ENCODE measurements at places on chromosomes 12 and 14.

DNA sequence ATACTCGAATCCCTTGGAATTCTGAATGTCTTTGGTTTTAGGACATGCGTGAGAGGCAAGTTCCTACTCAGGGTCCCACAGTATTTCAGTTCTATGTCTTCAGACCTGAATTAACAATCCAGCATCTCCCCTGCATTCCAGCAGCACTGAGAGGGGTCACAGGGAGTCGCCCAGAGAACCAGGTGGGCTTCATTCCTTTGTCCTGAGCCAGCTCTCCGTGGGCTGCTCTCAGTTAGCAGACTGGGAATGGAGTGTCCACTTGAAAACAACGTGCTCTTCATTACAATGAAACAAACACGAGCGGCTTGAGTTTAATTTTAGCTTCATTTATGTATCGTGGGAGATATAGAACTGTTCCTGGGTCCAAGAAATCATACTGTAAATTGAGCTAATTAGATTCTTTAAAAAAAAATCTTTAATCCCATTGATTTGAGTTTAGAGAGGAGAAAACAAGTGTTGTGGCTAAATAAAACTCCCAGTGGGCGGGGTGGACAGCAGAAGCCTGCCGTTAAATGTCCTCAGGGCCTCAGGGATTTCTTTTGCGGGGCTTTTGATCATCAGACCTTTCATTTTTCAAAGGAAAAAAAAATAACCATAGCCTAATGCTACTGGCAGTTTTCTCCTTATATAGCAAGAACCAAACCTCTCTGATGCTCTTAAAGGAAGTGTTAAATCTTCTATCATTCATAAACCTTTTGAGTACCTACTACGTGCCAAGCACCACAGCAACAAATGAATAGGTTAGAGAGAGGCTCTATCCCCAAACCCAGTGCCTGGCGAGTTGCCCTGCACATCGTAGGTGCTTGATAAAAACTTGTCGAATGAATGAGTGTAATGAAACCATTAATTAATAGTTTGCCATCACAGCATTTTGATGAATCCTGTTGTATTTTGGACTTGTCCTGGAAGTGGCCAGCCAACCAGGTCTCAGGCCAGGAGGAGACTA lies 140.4 kb downstream of the CHST11 start:
- no peak for DNase-seq

- no peak for DNase-seq
These were observed 58.6 kb downstream of the ANKRD9 start for GRCh38 chr14:102451064-102451352.

DNA sequence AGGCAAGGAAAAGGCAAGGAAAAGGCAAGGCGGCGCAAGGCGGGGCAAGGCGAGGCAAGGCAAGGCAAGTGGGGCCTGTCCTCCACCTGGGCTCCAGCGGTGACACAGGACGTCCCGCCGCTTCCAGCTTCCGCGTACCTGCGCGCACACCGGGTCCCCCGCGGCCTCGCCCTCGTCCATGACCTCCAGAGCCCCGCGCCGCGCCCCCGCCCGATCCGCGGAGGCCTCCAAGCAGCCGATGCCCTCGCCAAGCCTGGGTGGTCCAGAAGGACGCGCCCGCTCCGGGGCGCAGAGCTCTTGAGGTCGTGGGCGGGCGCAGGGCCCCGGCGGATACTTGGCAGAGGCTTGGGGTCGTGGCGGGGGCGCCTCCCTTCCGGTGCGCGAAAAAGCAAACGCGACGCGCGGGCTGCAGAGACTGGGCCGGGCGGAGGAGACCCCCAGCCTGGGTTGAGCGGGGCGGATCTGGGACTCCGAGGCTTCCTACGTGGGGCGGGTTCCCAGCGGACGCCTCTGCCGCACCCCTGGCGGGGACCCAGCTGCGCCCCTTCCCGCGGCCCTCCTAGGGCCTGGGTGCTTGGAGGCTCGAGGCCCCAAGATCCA lies 60.8 kb upstream of the EIF5 start:
- DNase-seq, result no peak

- DNase-seq, result no peak
These were observed 33.5 kb downstream of the KIF26A start for GRCh38 chr14:104171895-104172294.

GRCh38 chr12:50614167-50614759 lies 109.5 kb downstream of the DIP2B start:
- DNase-seq, result no peak

DNA sequence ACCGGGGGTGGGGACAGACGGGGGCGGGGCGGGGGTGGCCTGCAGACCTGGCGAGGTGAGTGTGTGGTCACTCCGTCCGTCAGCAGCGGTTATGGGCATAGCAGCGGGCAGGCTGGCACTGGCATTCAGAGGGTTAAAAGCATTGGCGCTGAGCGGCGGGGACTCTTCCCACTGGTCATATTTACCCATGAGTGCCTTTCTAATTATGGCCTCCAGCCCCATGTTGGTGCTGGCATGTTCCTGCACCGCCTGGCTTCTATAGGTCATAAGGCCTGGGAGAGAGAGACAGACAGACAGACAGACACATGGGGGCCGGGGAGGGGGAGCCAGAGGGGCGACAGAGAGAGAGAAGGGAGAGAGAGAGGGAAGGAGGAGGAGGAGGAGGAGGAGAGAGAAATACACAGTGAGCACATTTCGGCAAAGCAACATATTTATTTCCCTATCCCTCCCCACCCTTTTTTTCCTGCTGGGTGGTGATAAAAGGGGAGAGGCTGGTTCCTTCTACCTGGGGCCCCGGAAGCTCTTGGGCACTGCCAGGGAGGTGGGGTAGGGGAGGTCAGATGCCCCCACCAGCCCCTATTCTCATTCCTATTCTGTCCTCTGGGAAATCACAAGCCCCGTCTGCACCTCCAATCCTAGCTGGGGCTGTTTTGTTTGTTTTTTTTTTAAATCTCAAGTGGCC lies 32.6 kb downstream of the RFLNA start:
- DNase-seq, result no peak

- peak; percentile 84 for DNase-seq
These were observed 125.7 kb downstream of the TSPAN9 start for GRCh38 chr12:3202734-3203446.

DNA sequence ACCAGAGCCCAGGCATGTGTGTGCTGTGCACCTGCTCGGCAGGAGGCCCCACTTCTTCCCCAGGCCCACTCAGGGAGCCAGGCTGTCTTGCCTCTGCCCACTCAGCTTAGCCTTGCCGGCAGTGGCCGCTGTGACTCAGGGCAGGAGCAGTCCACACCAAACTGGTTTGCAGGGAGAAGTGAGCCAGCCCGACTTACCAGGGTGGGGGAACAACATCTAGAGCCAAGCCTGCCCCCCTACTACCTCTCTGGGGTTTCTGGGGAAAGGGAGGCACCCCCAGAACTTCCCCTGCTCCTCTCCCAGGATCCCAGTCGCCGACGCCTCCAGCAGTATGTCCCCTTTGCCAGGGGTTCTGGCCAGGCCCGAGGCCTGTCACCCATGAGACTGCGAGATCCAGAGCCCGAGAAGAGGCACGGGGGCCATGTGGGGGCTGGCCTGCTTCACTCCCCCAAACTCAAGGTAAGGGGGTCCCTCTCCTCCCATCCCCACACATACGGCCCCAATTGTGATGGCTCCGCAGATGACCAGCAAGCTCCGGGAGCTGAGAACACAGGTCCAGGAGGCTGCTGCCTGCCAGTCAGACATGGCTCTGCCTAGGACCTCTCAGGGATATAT lies 3.0 kb downstream of the PLEKHG6 start:
- no peak for DNase-seq

GRCh38 chr12:98453492-98453891 lies 61.9 kb upstream of the TMPO start:
- no peak for DNase-seq

DNA sequence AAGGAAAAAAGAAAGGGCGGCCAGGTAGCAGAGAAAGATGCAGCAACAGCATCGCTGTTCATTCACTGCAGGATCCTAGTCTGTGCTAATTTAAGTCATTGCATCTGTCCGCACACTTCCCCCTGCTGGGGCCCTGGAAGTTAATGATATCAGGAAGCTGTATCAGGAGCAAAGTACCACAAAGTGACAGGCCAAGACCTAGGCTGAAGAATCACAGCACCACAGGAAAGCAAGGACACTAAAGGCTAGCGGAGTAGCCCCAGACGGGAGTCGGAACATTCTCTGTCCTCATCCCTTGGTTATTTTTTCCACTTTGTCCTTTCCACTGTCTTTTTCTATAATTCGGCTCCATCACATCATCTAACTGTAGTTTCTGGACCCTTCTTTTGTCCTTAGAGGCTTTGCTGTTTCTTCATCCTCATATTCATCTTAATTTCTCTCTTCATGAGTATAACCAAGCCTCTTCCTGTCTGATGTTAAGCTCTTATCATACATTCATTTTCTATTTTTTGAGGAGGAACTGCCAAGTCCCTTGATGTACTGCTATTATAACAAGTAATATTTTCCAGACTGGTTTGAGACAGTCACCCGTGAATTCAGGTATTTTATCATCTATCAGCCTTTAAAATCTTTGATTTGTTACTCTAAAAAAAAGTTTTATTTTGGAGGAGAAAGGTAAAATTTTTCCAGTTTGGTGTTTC lies 28.3 kb downstream of the DUSP16 start:
- no peak for DNase-seq

- DNase-seq, result no peak
These were observed 309.4 kb downstream of the MDGA2 start for GRCh38 chr14:47366006-47366405.

DNA sequence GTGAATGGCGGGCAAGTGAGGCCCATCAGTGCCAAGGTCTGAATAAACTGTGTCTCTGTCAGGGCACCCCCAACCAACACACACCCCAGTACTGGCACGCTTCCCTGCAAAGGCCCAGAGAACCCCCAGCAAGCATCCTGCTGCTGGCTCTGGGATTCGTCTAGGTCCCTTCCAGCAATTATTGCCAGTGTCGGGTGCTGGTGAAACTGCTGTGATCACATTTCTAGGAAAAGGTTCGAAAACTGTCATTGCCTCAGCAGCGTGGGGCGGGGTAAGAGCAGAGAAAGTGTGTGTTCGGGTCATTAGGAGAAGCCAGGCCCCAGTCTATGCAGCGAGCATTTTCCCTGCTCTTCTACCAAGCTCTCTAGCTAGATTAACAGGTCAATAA lies 2.5 kb downstream of the FAM222A start:
- DNase-seq, result no peak

GRCh38 chr14:95355422-95355821 lies 35.7 kb upstream of the CLMN start:
- no peak for DNase-seq

GRCh38 chr14:89574420-89574819 lies 157.4 kb upstream of the FOXN3 start:
- no peak for DNase-seq

- no peak for DNase-seq
These were observed 146.8 kb downstream of the TTLL5 start for GRCh38 chr14:75807667-75808360.

DNA sequence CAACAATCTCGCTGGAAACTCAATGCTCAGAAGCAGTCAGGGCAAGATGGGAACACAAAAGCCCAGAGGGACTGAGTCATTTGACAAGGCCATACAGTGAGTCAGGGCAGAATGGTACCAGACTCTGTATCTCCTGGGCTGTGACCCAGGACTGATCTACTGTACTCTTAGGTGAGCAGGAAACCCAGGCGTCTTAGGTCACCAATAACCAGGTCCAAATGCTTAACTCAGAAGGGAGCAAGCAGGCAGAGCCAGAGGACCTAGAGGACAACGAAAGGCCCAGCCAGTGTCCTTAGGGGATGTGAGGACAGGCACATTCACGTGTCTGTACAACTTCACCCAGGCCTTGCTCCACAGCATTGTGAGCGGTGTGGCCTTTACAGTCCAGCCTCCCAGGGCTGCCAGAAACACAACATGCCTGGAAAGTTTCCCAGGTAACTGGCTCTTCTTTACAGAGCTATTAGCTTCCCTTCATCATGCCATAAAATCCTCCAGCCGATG lies 69.9 kb downstream of the ARL6IP4 start:
- no peak for DNase-seq

DNA sequence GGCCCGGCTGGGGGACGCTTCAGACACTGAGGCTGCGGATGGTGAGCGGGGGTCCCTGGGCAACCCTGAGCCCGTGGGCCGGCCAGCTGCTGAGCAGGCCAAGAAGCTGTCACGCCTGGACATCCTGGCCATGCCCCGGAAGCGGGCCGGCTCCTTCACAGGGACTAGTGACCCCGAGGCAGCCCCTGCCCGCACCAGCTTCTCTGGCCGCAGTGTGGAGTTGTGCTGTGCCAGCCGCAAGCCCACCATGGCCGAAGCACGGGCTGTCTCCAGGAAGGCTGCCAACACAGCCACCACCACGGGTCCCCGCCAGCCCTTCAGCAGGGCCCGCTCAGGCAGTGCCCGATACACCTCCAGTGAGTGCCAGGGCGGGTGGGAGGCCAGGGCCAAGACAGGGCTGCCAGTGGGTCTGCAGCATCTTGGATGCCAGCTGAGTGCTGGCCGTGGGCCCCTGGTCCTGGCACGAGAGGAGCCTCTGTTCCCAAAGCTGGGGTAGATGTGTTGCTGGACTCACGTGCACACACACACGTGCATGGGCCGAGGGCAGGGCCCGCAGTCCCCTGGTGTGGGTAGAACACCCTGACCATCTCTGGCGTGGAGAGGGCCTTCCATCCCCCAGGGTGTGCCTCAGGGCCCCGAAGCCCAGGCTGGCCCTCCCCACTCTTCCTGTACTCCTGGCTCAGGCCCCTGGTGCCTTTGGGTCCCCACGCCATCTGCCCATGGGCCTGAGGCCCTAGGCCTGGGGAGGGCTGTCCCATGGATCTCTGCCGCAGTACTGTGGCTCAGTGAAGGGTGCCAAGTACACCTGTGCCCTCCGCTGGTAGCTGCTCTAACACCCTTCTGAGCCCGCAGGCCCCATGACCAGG lies 22.8 kb downstream of the CEP170B start:
- no peak for DNase-seq
